Right renal pelvis (tissue), 4 donors: ENCODE measurements at places on chromosomes 2 and 18. TPM values are rescaled to one million over a fixed set of nuclear protein-coding genes. Genes with fewer than 3 reads are reported as not detected.

DNA sequence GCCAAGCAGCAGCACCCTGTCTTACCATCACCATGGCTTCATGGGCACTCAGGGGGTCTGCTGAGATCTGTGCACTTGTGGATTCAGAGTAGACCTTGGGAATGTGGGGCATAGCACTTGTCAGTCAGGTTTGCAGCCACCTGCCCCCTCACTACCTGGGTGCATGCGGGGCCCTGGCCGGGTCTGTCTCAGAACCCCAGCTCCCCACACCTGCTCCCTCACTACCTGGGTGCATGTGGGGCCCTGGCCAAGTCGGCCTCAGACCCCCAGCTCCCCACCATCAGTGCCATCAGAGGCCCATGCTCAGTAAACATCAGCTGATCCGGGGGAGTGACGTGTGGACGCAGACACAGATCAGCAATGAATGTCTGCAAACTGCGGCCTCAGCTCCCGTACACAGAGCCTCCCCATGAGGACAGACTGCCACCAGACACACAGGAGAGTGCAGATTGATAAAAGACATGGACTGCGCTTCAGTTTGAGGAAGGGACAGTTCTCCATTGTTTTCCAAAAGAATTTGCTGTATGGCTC, 205.1 kb downstream of the GLI2 start:
- DNase-seq: no peak

DNA sequence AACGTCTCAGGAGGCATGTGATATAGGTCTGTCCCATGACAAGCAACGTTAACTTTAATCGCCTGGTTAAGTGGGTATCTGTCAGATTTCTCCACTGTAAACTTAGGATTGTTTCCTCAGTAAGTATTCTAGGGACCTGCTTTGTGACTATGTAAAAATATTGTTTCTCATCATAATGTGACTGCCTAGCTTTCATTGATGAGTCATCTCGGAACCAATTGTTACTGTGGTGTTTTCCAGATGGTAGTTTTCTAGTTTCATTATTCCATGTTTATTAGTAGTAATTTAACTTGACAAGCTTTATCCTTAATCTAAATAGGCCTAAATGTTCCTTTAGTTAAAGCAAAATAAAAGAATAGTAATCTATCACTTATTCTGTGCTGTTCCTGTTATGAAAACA, 28.2 kb upstream of the GATA6 start:
- DNase-seq: no peak

DNA sequence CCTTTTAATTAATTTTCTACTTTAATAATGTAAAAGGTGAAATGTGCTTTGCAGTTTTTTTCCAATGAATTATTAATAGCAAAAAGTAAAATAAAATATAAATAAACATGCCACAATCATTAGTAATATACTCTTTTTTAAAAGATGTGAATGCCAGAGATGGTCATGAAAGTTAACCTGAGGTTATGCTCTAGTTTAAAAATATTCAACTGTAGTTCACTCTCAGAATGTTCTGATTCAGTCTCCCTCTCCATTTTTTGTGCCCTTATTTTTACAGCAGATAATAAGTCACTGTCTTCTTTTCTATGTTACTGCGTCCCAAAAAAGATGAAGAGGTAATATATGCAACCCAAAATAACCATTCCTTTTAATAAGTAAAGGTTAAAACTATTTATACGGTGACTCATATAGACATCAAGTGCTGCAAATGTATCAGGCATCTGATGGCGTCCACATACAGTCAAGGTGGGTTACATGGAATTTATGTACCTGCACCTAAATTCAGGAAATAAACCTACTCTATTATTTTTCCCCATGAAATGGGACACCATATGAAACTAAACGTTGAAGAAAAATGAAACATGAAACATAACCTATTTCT, 153.6 kb upstream of the ZNF804A start:
- no peak for DNase-seq

DNA sequence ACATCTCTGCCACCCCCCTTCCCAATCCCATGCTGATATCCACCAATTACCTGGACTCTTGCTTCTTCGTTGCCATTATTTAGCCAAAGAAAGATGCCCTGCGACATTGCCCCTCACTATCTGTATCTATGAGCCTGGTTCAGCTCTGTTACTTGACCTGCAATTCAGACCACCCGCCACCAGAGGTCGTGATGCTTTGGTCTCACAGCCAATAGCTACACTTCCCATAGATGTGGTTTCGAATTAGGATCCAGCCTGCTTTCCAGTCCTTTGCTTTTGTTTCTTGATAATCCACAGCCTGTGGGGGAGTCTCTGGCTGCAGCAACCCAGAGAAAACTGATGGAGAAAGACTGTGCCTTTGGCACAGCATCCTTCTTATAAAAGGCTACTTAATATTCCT, 239.4 kb downstream of the KLHL29 start:
- no peak for DNase-seq

GRCh38 chr18:30556112-30556511, 486.4 kb downstream of the DSC3 start:
- DNase-seq: no peak

GRCh38 chr2:44772131-44772530, 169.4 kb upstream of the SIX3 start:
- DNase-seq: no peak

DNA sequence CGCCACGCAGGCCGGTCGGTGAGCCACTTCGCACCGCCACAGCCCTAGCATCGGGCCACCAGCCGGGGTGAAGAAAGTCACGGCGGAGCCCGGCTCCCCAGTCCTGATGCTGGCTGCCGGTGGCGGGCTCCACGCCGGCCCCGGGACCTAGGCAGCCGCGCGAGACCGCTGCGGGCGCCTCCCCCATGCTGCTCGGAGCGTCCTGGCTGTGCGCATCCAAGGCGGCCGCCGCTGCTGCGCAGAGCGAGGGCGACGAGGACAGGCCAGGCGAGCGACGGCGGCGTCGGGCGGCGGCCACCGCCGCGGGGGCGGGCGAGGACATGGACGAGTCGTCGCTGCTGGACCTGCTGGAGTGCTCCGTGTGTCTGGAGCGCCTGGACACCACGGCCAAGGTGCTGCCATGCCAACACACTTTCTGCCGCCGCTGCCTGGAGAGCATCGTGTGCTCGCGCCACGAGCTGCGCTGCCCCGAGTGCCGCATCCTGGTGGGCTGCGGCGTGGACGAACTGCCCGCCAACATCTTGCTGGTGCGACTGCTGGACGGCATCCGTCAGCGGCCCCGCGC, 433 bp downstream of the SH3RF3 start:
- DNase-seq: no peak

GRCh38 chr2:120774557-120775160, 39.0 kb downstream of the GLI2 start:
- DNase-seq: no peak

GRCh38 chr2:106272216-106272807, 78.2 kb upstream of the UXS1 start:
- DNase-seq: no peak

GRCh38 chr18:58300867-58301266, 256.8 kb downstream of the NEDD4L start:
- DNase-seq: no peak

DNA sequence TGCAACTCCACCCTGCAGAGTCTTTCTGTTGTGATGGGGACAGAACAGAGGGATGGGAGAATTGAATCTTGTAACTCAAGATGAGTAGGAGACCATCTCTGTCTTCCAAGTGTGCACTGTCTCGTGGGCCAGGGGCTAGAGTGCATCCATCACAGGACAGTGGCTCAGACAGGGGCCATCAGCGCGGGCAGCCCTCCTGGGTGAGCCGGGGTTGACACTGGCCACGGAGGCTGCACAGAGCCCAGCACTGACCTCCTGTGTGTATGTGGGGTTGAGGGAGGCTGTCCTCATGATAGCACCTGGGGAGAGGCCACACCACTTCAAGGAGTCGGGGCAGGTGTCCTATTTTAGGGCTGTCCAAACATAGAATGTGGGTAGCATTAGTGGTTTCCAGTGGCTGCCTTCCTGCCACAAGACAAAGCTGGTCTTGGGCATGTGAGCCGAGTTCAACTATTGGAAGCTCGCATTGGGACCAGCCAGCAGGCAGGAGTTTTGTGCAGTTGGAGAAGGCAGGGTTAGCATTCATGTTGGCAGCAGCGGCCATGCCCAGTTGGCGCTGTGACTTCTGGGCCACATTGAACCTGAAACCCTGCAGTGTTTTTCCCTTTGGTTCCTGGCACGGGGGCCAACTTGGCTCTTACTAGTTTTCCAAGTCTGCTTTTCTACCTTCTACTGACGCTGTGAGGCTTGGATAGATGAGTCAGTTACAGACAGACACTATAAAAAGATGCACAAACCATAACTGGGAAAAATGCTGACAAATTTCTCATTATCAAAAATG, 45.3 kb downstream of the ACOXL start:
- no peak for DNase-seq

DNA sequence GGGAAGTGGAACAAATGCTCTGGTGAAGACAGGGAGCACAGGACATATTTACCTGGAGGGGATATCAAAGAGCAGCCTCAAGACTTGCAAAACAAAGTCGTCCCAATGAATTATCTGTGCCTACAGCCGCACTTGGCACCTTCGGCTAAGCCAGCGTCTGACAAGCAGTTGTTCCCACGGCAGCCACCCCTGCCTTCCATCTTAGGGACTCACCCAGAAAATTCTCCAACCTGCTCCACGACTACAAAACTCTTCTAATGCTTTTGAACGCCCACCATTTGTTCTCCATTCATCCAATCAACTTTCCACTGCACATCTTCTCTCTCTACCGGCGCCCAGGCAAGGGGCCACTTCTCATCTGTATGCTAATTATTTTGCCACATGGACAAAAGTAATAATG, 7.0 kb downstream of the MYT1L start:
- DNase-seq: no peak

- DNase-seq: no peak
These were observed 60.8 kb upstream of the TXNDC2 start for GRCh38 chr18:9824952-9825371.

DNA sequence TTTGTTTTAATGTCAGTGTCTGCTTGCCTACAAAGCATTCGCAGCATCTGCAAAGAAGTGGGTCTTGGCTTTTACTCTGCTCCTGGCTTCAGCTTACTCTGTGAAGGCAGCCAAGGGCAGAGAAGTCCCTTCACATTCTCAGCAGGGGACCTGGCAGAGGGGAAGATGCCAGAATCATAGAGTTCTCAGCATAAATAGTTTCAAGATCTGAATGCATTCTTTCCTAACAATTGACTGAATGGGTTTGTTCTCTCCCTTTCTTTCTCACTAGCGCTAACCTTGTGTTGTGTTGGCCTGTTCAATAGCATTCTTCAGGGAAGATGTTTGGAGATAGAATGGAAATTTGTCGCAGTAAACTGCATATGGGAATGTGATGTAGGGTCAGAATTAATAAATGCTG, 106.9 kb downstream of the FARSB start:
- DNase-seq: no peak

The LGALSL gene
- polyA plus RNA-seq: 40.6 TPM

The TEKT4 gene
- 0.44 TPM for polyA plus RNA-seq

The MLPH gene
- polyA plus RNA-seq: 1.1 TPM

The ALPP gene
- not detected for polyA plus RNA-seq

The LYPD6 gene
- polyA plus RNA-seq: 23.3 TPM

The MYCN gene
- polyA plus RNA-seq: 36.9 TPM

The ANKRD29 gene
- 0.83 TPM for polyA plus RNA-seq

The SUPT7L gene
- polyA plus RNA-seq: 62.5 TPM
